ENCODE measurements at places on chromosomes 6 and 20.
A peak's percentile ranks its signal among the peaks of the same experiment; 100 is the strongest.

- DNase-seq = no peak
These were observed 38.1 kb downstream of the ECT2L start for GRCh38 chr6:138833816-138834539.

- DNase-seq = no peak
These were observed 23.1 kb downstream of the GNAS start for GRCh38 chr20:58875541-58876134.

DNA sequence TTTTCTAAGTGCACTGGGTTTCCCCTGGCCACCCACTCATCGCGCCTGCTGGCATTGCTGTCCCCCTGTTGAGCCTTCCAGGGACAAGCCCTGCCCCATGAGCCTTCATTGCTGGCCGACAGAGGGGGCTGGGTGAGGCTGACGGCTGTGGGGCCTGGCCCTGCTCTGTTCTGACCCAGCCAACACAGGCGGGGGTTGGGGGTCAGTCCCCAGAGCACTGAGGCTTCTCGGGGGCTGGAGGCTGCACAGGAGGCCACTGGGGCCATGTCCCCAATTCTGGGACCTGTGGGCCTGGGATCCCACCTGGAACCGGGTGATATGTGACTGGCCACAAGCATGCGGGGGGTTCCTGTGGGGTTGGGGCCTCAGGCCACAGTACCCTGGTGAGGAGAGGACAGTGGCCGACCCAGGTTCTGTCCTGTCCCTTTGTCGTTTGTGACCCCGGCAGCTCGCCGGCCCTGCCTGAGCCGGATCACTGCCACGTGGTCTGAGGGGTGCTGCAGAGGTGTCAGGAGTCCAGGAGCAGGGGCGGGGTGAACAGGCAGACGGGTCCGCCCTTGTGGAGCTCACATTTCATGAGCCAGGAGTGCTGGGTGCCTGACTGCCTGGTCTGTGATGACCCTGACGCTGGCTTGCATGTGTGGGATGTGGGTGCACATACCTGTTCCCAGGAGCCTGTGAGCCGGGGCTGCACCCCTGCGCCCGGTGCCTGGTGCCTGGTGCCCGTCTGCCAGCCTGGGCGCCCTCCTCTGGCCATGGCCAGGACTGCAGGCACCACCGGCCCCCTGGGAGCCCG is 2.1 kb upstream of the COL20A1 start:
- no peak for DNase-seq

- DNase-seq = peak; percentile 92
These were observed 52.3 kb downstream of the MOCS1 start for GRCh38 chr6:39881851-39882530.

DNA sequence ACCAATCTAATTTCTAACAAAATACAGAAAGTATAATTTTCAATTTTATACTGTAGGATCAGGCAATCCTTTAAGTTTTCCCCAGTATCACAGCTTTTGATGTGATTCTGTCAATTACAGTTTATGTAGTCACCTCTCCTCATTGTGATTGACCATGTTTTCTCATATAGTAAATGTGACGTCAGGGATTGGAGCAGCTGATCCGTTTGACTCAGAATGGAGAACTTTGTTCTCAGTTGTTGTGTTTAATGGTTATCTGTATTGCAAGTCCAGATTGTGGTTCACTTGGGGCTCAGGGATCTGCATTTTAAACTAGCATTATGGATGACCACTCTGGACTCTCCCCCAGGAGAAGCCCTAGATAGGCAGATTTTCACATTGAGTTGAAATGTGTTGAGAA is 90.6 kb downstream of the DNAH8 start:
- no peak for DNase-seq

DNA sequence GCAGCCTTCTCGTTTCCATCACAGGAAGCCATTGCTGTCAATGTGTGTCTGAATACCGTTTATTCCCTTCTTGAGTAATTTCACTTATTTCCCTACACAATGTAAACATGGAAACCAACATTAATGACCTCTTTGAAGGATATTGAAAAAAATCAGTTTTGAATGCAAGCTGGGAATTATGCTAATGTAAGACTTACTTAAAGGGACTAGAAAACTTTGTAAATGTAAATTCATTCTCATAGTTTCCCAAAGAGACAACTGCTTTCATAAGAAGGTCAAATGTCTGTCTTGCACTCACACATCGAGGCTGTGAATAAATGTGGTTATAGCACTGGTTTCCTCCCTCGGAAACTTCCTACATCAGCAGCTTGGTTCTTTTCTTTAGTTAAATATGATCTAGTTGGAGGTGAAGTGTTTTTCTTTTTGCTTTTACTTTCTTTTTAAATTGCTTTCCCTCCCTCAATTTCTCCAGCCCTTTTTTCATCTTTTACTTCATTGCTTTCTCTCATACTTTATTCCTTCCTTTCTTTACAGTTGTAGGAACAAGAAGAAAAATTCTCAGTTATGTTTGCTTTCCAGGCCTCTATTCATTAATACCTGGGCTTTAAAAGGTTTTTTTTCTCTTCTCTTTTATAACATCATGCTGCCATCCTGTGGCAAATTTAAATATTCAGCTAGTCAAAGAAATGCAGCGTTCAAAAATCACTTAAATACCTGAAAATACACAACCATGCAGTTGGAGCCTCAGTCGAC is 108.3 kb downstream of the TNFAIP3 start:
- DNase-seq = no peak

GRCh38 chr20:1469306-1469905 is 2.8 kb upstream of the NSFL1C start:
- DNase-seq = no peak

DNA sequence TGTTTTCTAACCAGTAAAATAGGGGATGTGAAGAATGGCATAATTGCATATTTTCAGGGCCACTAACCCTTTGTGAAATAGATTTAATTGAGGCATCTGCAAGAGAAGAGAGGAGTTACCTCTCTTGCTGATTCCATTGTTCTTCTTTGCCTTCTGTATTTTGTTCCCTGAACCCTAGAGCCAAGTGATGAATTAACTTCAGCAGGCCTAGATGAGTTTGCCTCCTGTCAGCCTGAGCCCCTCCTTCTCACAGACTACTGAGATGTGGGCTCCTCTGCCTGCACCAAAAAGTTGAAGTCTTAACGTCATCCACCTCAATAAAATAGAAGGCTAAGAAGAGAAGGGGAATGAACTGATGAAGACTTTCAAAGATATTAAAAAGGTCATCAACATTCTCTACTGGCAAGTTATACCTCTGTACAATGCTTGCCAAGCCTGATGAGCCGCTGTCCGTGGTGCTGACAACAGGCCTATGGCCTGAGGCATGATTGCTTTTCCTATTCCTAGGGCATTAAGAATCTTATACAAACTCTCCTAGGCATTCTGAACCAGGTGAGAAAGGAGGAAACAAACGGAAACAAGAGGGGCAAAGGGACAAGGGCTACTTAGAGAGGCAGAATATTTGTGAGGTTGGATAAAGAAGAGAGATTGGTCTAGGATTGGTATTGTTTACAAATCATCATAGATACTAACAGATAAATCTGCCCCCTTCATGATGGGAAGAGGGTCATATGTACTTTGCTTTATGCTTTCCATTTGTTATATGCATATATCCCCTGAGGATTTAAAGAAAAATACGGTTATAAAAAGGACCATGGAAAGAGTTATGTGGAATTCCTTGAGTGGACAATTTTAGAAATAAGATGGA is 46.8 kb downstream of the CD24 start:
- peak; percentile 6 for DNase-seq

DNA sequence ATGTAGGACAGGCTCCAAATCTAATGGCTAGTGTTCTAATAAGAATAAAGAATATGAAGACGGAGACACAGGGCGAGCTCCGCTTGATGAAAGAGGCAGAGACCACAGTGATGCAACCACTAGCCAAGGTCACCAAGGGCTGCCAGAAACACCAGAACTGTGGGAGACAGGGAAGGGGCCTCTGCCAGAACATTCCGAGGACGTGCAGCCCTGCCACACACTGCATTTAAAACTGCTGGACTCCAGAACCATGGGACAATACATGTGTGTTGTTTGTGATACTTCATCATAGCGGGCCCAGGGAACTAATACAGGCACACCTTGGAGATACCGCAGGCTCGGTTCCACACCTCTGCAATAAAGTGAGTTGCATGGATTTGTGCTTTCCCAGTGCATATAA is 2.9 kb upstream of the THBS2 start:
- no peak for DNase-seq

DNA sequence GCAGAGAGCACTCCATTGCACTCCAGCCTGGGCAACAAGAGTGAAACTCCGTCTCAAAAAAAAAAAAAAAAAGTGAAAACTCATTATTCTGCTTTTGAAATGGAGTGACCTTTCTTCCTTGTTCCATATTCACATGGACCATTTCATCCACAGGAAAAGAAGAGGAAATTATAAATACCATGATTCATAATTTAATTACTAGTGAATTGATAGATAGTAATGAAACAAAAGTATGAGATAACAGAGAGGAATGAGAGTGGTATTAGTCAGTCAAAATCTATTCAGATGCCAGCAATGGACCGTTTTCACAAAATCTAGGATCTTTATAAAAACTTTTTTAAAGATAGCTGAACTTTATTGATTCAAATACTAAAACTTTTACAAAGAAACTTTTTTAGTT is 443.1 kb upstream of the FLRT3 start:
- DNase-seq = no peak

- no peak for DNase-seq
These were observed 31.8 kb downstream of the TFAP2B start for GRCh38 chr6:50850223-50851048.

- DNase-seq = no peak
These were observed 25.9 kb downstream of the PYGB start for GRCh38 chr20:25273541-25274358.

DNA sequence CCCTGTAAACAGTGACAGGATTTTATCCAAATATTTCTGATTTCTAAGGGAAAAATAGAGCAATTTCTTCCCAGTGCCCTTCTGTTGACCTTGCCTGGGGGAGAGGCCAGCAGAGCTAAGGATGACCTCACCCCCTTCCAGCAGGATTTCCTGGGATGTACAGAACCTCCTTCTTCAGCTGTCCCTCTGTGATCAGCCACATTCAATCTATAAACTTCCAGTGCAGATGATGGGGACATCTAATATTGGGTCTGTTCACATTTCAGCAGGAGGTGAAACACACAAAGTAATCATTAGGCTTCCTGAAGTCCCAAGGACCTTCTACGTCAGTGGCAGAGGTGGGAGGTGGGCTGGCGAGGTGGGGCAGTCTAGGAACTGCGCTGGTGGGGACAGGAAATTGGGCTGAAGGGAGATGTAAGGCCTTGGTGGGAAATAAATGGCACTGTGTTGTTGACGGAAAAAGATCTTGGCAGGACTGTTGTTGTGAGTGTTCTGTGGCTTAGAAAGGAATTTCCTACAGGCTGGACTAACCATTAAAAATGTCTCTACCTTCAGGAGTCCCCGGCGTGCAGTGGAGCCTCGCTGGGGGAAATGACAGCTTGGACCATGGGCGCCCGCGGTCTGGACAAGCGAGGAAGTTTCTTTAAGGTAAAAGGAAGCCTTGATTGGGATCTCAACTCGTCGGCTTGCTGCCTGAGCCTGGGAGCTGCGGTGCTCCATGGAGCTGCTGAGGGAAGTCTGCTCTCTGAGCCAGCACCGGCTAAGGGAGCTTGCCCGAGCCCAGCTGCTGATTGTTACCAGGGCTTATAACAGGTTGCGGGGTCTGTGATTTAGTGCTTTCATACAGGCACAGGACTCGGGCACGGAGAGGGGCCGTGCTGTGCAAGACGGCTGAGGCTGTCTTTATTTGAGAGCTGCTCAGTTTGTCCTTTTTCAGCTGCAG is 127.9 kb upstream of the NAA20 start:
- DNase-seq = peak; percentile 33

All from fibroblast of skin of left biceps (primary cell).